ENCODE measurements at places on chromosomes 5 and 9.
A peak's percentile ranks its signal among the peaks of the same experiment; 100 is the strongest.

- no peak for DNase-seq
Measured at GRCh38 chr5:158119961-158120723, 261.2 kb upstream of the CLINT1 start.

DNA sequence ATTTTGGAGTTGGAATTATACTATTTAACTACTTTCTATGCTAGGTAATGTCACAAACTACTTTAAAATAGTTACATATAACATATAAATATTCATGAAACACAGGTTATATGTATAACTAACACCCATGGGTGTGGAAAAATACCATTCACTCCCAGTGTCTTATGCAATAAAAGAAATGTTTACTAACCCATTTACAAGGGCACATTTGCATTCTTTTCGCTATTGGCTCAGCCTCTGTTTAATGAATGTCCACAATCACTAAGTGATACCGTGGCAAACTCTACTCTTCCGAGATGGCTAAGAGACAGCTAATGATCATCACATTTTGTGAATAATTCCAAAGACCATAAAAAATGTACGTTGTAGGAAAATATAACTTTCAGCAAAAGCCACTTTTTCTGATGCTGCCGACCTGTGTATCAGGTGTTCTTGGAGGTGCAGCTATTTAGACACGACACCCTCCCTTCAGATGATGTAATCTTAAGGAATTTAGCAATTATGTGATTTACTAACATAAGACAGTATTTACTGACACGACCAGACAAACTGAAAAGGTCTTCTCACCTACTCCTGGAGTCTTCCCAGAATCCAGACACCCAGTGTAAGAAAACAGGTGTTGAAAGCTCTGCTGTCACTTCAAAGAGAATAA lies 121.7 kb upstream of the FAM120A start:
- no peak for DNase-seq

- no peak for DNase-seq
Measured at GRCh38 chr5:60066502-60066901, 173.0 kb upstream of the PDE4D start.

- no peak for DNase-seq
Measured at GRCh38 chr9:81103597-81104471, 585.5 kb downstream of the TLE1 start.

GRCh38 chr9:14216612-14217194 lies 97.2 kb downstream of the NFIB start:
- DNase-seq = no peak

- no peak for DNase-seq
Measured at GRCh38 chr9:124222918-124223720, 34.6 kb upstream of the NEK6 start.

DNA sequence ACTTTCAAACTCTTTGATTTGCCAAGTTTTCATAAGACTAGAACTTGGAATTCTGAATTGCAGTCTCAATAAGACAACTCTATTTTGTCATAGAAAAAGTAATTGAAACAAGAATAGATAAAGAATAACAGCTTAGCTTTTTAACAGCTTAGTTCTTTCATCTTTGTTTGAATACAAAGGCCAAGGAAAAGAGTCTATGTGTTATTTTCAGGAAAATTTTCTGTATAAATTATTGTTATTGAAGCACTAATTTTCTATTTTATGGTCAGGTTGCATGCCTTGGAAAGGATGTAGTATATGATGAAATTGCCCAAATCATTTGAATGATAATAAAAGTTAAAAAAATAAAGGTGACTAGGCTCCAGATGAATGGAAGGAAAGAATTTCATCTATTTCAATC lies 25.2 kb upstream of the SPRY4 start:
- no peak for DNase-seq

GRCh38 chr5:122162100-122162638 lies 32.8 kb downstream of the ZNF474 start:
- no peak for DNase-seq

GRCh38 chr5:180396926-180397325 lies 43.8 kb upstream of the GFPT2 start:
- DNase-seq = no peak

- DNase-seq = no peak
Measured at GRCh38 chr9:38084556-38084880, 15.5 kb upstream of the SHB start.

- DNase-seq = no peak
Measured at GRCh38 chr5:168354397-168354796, 63.0 kb downstream of the WWC1 start.

- no peak for DNase-seq
Measured at GRCh38 chr9:36862206-36863145, 171.6 kb downstream of the PAX5 start.

GRCh38 chr5:143748516-143748915 lies 63.4 kb upstream of the HMHB1 start:
- no peak for DNase-seq

- no peak for DNase-seq
Measured at GRCh38 chr5:9858043-9858442, 227.9 kb upstream of the TAS2R1 start.

GRCh38 chr5:170151097-170151831 lies 45.6 kb downstream of the FOXI1 start:
- DNase-seq = no peak

- no peak for DNase-seq
Measured at GRCh38 chr5:526456-527088, 2.3 kb upstream of the SLC9A3 start.

DNA sequence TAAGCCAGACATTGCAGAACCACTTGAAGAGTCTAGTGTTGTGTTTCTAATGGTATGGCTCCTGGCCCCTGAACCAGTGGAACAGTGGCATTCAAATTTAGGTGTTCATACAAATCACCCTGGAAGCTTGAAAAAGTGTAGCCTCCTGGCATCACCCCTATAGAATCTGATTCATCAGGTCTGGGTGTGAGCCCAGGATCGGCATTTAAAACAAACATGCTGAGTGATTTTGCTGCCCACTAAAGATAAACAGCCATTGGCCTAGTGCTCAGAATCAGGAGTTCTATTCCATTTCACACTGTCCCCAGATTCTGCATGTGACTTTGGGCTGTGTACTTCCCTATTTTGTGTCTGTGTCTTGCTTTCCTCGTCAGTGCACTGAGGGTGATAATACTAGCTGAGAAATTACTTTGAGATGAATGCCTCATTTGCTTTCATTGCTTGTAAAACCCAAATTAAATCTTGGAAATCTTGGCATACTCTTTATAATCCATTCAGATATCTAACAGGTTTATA lies 241.5 kb upstream of the CLINT1 start:
- no peak for DNase-seq

- DNase-seq = peak; percentile 56
Measured at GRCh38 chr5:14665949-14666348, 1.4 kb downstream of the OTULIN start.

GRCh38 chr9:35842020-35842745 lies 13.2 kb downstream of the TMEM8B start:
- no peak for DNase-seq

GRCh38 chr5:17314907-17315471 lies 97.6 kb downstream of the BASP1 start:
- no peak for DNase-seq

- peak; percentile 34 for DNase-seq
Measured at GRCh38 chr9:37034305-37034937, 353 bp upstream of the PAX5 start.

- DNase-seq = no peak
Measured at GRCh38 chr9:99366621-99367020, 144.5 kb downstream of the SEC61B start.

- no peak for DNase-seq
Measured at GRCh38 chr5:172999372-172999973, 15.9 kb downstream of the ATP6V0E1 start.

DNA sequence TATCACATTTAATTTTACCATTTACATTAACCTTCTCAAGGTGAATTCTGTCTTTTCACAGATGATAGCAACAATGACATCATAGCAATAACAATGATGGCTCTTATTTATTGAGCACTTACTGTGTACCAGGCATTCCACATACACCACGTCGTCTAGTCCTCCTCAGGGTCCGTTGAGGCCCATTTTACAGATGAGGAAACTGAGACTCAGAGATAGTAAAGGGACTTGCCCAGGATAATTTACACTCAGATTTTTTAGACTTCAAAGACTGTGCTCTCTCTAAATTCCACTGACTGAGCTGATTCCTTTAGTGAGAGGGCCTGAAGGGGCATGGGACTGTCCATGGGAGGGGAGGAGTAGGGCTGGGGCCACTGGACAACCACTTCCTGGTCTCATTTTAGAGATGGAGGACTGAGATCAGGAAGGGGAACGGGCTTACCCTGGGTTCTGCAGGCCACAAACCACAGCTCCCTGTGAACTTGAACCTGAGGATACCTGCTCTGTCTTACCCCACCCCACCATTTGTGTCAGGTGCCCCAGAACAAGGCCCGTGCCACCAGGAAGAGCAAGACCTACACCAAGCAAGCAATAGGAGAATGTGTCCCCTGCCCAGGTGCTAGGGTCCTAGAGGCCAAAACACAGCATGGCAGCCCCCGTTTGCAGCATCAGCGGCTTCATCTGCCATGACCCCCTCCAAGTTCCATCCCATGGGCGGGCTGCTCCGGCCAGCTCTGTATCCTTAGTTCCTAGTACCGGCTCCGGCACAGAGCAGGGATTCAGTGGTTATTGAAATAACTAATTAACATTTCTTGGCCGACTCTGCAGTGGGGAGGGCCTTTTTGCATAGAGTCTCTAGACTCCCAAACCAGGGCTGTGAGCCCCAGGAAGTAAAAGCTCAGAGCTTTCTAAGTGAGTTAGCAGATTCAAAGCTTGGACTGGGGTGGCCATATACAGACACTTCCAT lies 96.6 kb downstream of the RGS3 start:
- no peak for DNase-seq

DNA sequence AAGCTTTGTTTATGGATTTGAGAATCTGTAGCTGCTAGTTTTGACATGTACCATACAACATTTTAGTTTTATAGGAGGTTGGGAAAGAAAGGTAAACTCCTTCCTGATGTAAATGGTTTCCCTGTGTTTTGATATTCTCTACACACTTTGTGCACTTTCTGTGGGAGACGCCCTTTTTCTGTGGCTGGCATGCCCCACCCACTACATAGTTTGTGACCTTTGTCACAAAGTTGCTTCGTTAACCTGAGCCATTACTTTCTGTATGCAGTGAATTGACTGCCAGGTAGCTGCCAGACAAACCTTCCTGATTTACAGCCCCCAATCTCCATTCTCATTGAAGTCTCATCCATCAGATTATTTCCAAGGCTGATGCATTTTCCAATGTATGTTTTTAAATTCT lies 90.6 kb downstream of the NLN start:
- no peak for DNase-seq

DNA sequence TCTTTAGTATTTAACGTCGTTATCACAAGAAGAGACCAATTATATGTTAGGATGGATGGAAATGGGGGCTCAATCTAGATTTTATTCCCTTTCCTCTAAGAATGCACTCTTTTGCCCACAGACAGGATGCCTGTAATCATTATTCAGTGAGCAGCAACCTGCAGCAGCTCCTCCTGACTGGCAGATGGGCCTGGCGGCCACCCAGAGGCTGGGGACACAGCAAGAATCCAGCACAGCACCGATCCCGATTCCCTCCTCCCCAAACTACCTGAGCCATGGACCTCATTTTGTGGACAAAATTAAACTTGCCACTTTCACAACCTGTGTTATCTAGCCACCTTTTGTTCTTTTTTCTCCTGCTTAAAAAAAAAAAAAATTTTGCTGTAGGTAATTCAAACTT lies 101.0 kb downstream of the USP20 start:
- DNase-seq = no peak

- DNase-seq = no peak
Measured at GRCh38 chr5:127602481-127602880, 46.4 kb upstream of the CTXN3 start.

DNA sequence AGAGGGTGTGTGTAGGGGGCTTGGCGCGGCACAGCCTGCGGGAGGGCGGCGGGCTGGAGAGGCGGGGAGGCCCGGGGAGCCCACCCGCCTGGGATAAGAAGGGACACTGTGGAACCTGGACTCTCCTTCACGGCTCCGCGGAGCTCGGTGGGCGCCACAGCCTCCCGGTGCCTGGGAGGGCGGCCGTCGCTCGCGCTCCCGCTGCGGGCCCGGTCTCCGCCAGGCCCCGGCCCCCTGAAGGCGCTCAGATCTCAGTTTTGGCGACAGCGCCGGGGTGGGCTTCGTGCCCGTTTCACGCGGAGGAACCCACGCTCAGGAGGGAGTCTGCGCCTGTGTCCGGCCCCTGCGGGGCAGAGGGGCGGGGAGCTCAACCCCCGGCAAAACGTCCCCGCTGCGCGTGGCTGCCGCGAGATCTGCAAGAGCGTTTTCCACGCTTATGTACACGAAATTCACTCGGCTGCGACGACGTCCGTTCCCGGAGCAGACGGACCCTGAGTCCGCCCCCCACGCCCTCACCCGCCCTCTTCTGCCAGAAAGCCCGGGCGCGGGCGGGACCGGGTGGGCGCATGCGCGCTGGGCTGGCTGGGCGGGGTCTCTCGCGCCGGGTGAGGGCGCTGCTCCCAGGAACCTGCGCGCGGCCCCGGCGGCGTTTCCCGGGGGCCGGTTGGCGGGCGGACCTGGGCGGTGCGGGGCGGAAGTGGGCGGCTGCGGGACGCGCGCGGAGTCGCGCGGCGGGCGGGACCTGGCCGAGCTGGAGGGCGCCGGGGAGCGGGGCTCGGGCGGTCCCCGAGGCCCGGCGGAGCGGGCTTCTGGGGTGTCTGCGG lies at the start of gene NELFB:
Gene NELFB, plus strand, starts transcription at position 704 of the 824 bp plus-strand sequence.
- peak; percentile 95 for DNase-seq

GRCh38 chr5:55624841-55625588 lies 87.1 kb downstream of the SLC38A9 start:
- DNase-seq = no peak

- no peak for DNase-seq
Measured at GRCh38 chr5:136666970-136667620, 301.8 kb upstream of the TRPC7 start.

GRCh38 chr5:6950860-6951259 lies 237.6 kb downstream of the TENT4A start:
- DNase-seq = no peak

DNA sequence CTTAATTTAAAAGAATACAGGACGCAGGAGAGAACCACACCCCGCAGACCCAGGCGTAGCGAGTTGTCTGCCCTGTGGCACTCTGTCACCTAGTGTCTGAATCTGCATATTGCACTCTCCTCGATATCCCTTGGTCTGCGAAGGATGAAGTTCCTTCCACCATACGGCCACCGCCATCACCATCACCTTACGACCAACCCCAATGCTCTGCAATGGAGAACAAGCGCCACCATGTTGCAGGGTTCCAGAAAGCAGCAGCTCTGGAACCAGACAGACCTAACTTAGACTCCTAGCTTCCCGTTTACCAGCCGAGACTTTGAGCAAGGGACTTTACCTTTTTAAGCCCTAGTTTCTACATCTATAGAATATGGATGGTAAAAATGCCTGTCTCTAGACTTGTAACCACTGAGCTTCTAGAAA lies 77.4 kb upstream of the DMRT1 start:
- peak; percentile 26 for DNase-seq

DNA sequence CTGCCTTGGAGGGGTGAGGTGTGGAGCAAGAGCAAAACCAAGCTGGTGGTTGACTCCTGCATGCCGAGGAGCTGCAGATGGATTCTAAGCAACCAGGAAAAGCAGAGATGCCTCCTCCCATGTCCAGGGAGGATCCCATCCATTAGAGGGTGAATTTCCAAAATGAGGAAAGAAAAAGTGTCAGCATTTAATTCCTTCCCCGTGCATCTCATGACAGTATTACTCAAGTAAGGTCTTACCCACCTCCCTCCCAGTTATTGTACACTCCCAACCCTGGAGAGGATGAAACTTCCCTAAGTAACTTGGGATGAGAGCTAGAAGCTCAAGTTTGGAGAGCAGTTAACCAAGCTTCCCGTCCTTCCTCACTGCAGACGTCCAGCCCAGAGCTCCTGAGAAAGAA lies 19.9 kb downstream of the C9orf152 start:
- no peak for DNase-seq
